ENCODE measurements at places on chromosomes 4 and X. TPM values are rescaled to one million over a fixed set of nuclear protein-coding genes. Genes with fewer than 3 reads are reported as not detected.

MND1 gene
- polyA plus RNA-seq = 4.6 TPM

ITGB1BP2 gene
- polyA plus RNA-seq = 1.2 TPM

CT55 gene
- polyA plus RNA-seq = not detected

TAF7L gene
- polyA plus RNA-seq = 0.07 TPM

SRPK3 gene
- 0.35 TPM for polyA plus RNA-seq

VSIG4 gene
- 5.1 TPM for polyA plus RNA-seq

HMGN5 gene
- 10.1 TPM for polyA plus RNA-seq

MAGEB10 gene
- not detected for polyA plus RNA-seq

TMEM255A gene
- polyA plus RNA-seq = 0.10 TPM

F9 gene
- polyA plus RNA-seq = not detected

RNF4 gene
- polyA plus RNA-seq = 18.3 TPM

PF4V1 gene
- not detected for polyA plus RNA-seq

CYSLTR1 gene
- 0.84 TPM for polyA plus RNA-seq

PDCL2 gene
- polyA plus RNA-seq = 0.39 TPM

SH2D1A gene
- polyA plus RNA-seq = 0.33 TPM

ETDA gene
- not detected for polyA plus RNA-seq

KLHL4 gene
- 0.05 TPM for polyA plus RNA-seq

NPY2R gene
- not detected for polyA plus RNA-seq

LRP2BP gene
- 0.31 TPM for polyA plus RNA-seq

TMPRSS11D gene
- polyA plus RNA-seq = 178 TPM

RIBC1 gene
- polyA plus RNA-seq = 0.64 TPM

TIGD4 gene
- polyA plus RNA-seq = 0.05 TPM

SLC10A4 gene
- 0.07 TPM for polyA plus RNA-seq

DOK7 gene
- 0.11 TPM for polyA plus RNA-seq

ZNF157 gene
- 0.08 TPM for polyA plus RNA-seq

USP17L30 gene
- not detected for polyA plus RNA-seq

CSAG1 gene
- polyA plus RNA-seq = not detected

LCORL gene
- polyA plus RNA-seq = 2.1 TPM

ALG13 gene
- 28.2 TPM for polyA plus RNA-seq

SSX7 gene
- not detected for polyA plus RNA-seq

CTAG1A gene
- not detected for polyA plus RNA-seq

CTAG2 gene
- 2.8 TPM for polyA plus RNA-seq

SUPT20HL1 gene
- not detected for polyA plus RNA-seq

SMPX gene
- 0.33 TPM for polyA plus RNA-seq

SMIM10L2A gene
- polyA plus RNA-seq = 1.2 TPM

ITM2A gene
- polyA plus RNA-seq = 9.7 TPM

KLB gene
- polyA plus RNA-seq = 0.41 TPM

ARMCX5 gene
- 8.4 TPM for polyA plus RNA-seq

CXCL5 gene
- 0.14 TPM for polyA plus RNA-seq

TEX13C gene
- not detected for polyA plus RNA-seq

PGRMC1 gene
- polyA plus RNA-seq = 47.0 TPM

ZNF674 gene
- 0.86 TPM for polyA plus RNA-seq

L1CAM gene
- 0.88 TPM for polyA plus RNA-seq

DCK gene
- 3.1 TPM for polyA plus RNA-seq

RGN gene
- polyA plus RNA-seq = 1.4 TPM

PCDH18 gene
- polyA plus RNA-seq = 0.75 TPM

RASL11B gene
- 0.39 TPM for polyA plus RNA-seq

EVC2 gene
- polyA plus RNA-seq = 1.6 TPM

GNRHR gene
- 0.10 TPM for polyA plus RNA-seq

RAI2 gene
- polyA plus RNA-seq = 3.9 TPM

KCND1 gene
- polyA plus RNA-seq = 0.25 TPM

FAM47A gene
- not detected for polyA plus RNA-seq

CXCL8 gene
- polyA plus RNA-seq = 8.3 TPM

BEX1 gene
- 0.14 TPM for polyA plus RNA-seq
